Stimulated activated CD8-positive, alpha-beta memory T cell treated with anti-CD3 and anti-CD28 coated beads, Interleukin-4, amount 100 ng/mL, for 1 hour (primary cell): ENCODE measurements at places on chromosomes 2 and 18.

GRCh38 chr18:38038242-38038641, 472.6 kb upstream of the CELF4 start:
- DNase-seq, result no peak

DNA sequence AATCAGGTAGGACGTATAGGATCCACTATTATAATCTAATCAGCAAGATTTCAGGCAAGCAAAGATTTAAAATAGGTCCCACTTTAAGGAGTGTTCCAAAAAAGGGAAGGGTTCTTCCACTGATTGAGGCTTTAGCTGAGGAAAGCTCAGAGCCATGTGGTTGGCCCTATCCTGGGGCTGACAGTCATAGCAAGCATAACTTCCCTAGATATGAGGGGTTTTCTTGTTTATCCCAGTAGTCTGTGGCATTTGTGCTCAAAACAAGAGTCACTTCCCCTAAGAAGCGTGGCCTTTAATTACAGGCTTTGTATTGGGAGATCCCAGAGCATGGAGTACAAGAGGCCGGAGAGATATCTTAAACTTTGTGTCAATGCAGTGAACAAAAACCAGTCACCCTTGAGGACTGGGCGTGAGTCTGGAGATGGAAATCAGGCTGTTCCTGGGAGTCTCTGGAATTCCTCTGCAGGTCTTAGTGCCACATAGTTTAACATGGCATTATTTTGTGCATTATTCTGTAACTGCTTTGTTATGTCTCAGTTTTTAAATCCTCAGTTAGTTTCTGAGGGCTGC, 136.9 kb upstream of the FBXO11 start:
- no peak for DNase-seq

DNA sequence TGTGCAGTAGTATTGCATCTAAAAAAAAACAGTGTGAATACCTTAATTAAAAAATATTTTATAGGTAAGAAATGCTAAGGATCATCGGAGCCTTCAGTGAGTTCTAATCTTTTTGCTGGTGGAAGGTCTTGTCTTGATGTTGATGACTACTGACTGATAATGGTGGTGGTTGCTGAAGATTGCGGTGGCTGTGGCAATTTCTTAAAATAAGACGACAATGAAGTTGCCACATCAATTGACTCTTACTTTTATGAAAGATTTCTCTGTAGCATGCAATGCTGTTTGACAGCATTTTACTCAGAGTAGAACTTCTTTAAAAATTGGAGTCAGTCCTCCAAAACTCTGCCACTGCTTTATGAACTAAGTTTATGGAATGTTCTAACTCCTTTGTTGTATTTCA, 36.2 kb downstream of the GLS start:
- DNase-seq, result no peak

- DNase-seq, result no peak
Measured at GRCh38 chr2:47539228-47539627, 136.3 kb downstream of the MSH2 start.

- no peak for DNase-seq
Measured at GRCh38 chr18:69840001-69840400, 107.7 kb downstream of the CD226 start.

DNA sequence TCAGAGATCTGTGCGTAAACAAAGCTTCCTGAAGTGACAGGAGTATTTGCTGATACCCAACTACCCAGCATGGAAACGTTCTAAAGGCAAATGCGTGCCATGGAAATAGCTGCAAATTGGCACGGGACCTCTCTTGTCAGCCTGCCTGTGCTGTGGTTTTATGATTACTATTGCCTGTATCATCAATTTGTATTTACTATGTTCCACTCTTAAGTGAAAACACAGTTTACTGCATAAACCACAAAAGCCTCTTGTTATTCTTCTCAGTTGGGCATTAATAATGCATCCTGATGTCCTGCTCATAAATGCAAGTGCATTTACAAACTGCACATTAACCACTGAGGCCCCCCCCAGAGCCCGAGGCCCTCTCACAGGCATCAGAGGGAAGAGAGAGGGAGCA, 196.6 kb upstream of the SLC35G4 start:
- no peak for DNase-seq

DNA sequence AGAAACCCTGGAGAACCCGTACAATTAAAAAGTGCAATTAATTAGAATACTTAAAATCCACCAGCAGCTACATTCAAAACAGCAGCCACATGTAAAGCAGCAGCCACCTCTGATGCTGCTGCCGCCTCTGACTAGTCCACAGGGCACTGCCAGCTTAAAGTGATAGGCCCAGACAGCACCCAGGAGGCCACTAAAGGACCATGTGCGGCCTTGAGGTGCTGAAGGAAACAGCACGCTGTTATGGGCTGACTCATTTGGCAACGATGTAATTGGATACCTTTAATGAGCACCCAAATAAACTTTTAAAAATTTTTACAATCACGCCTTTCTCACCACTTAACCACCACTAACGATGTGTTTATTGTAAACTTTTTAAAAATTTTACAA, 209.3 kb upstream of the NCKAP5 start:
- no peak for DNase-seq

- DNase-seq, result no peak
Measured at GRCh38 chr2:172624996-172625395, 69.1 kb downstream of the PDK1 start.

DNA sequence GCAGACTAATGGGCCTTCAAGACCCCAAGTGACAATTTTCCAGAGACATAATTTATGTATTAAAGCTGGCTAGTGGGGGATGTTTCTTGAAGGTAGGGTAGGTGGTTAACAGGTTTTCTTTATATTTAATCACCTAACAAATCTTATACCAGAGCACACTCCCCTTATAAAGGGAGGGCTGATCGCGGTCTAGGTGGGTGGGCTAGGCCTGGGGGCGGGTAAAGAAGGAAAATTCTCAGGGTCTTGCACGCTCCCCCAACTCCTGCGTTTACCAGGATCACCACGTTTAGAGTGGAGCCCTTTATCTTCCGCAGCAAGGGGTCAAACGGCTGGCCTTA, 19.9 kb upstream of the CXXC1 start:
- DNase-seq, result no peak
